ENCODE measurements at places on chromosomes 13 and 19.
A peak's percentile ranks its signal among the peaks of the same experiment; 100 is the strongest.

DNA sequence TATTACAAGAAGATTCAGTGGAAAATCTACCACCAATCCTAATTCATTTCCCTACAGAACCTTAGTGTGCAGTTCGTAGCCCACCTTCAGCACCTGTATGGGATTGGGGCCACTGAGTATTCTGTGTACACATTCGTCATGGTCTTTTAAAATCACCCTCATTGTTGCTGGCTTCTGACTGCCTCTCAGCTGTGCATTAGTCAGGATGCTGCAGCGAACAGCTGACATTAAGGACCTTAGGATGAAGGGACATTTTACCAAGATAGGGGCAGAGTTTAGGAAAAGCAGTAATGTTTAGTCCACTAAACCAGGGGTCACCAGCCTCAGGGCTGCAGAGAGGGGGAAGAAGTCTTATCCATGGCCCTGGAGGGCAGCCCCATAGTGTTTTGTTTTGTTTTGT lies 176.5 kb downstream of the COL4A1 start:
- no peak for ATAC-seq

DNA sequence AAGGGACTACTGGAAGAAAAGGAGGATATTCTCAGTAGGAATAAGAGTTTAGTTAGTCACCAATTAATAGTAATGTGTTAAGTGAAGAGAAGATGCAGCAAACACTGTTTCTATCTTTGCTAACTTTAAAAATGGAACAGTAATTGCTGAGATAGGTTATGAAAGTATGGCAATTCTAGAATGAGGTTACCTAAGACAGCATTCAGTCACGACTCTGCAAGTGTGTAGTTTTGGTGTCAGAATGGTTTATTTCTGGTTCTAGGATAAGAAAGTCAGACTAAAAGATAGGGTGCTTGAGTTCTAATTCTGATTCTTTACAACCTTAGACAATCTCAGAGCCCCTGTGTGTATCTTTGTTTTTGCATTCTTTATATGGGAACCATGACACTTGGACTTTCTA lies 138.1 kb downstream of the POU4F1 start:
- ATAC-seq, result no peak

- peak; percentile 90 for ATAC-seq
Observed at GRCh38 chr13:99307648-99308339, 595 bp upstream of the GPR183 start.

GRCh38 chr19:15038294-15038693 lies 11.0 kb upstream of the CASP14 start:
- peak; percentile 70 for ATAC-seq

DNA sequence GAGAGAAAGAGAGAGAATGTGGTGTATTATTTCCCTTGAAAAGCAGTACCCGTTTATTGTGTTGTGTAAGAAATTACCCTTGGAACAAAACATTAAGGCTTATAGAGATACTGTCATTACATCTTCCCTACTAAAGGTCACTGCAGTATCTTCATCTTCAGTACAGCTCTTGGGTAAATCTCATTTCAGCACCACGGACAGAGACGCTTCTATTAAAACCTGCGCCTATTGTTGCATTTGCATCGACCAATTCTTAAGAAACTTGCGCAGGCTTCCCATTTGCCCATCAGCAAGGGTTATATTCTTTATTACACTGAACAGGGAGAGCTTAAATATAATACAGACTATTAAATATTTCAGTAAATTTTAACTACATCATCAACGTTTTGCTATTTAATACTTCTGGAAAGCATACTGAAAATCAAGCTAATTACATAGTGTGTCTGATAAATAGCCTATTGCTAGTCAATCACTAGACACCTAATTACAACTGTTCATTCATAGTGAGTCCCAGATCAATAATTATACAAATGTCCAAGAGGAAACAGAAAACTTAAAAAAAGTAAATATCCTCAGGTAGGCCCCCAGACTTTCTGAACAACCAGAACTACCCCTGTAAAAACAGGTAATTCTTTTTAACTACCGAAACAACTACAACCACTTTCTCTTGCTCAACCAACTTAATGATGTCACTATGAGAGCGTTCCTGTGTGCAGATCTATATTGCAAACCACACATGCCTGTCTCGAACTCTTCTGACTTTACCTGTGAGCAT lies 350.6 kb downstream of the LIG4 start:
- ATAC-seq, result no peak

- no peak for ATAC-seq
Observed at GRCh38 chr13:53907891-53908290, 879.3 kb downstream of the OLFM4 start.

DNA sequence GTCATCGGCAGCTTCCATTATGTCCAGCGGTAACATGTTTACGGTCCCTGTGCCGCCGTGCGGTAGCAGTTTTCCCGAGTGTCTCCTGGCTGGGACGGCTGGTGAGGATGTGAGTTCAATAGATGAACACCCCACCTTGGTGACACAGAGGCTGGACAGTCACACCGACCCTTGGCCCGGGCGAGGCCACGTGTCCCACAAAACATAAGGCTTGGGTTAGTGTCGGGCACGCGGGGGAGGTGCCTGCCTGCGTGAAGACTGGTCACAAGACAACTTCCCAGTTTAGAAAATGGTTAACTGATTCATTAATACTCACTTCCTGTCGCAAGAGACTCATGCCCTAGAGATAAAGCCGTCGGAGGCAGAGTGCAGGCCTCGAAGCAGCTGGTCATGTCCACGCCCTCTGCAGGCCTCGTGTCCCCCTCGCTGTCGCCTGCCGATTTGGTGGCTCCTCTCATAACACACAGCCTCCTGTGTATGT lies 17.2 kb downstream of the RASA3 start:
- no peak for ATAC-seq

GRCh38 chr13:54640719-54641118 lies 1612.1 kb downstream of the OLFM4 start:
- no peak for ATAC-seq

GRCh38 chr13:40911341-40911740 lies 107.8 kb downstream of the ELF1 start:
- ATAC-seq, result no peak

- ATAC-seq, result no peak
Observed at GRCh38 chr13:101575581-101575980, 123.1 kb downstream of the ITGBL1 start.

- no peak for ATAC-seq
Observed at GRCh38 chr13:48233889-48234488, 983 bp downstream of the ITM2B start.

DNA sequence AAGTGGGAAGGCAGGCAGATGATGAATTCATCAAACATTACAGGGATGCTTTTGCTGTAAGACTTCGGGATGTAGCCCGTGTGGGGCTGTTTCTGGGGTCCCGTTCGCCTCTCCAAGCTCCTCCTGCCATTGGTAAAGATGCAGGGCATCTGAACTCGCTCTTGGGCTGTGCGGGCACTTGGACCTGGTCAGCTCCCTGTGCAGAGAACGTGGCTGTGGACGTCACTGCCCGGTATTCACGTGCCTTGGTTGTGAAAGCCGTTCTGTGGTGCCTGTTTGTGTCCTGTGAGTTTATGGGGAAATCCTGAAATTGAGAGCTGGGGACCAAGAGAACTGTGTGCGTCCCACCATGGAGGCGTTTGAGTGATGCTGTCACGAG lies 5.4 kb downstream of the TFDP1 start:
- no peak for ATAC-seq

DNA sequence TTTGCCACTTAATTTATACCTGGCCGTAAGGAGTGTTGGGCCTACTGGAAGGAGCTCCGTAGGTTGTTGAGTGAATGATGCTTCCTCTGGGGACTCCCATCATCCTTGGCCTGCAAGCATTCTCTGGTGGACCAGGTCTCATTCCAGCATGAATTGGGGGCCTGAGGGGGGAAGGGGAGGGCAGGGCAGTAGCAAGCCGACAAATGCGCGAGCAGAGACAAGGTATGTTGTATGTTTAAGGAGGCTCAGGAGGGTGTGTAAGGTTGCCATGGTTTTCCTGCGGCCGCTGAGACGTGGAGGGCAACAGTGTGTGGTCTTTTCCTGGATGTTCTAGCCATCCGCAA lies 749 bp downstream of the ZNF264 start:
- ATAC-seq, result peak; percentile 34

DNA sequence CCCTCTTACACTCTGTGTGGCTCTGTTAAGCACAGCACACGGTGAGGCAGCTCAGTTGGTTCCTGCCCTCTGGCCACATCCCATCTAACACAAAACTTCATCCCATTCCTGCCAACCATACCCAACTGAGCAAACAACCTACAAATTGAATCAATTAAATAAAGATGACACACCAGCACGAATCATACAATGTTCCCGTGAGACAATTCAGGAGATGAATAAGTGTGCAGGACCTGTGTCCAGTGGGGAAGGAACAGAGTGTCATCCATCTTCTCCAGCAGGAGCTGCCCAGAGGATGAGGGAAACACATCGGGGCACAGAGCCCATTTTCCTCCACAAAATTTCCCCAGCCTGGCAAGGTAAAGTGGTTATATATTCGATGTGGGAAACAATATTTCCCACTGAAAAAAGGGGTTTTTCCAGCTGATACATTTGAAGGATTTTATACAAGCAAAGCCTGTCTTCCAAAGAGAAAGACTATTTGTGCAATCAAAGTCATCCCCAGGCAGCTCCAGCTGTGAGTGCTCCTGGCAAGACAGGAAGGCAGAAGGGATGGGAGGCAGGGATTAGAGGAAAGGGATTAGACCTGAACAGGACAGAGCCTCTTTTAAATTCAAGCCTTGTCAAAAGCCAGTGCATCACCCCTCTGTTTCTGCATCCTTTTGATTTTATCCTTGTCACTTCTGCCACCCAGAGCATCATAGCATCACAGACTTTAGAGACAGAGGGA lies 240.2 kb downstream of the LHFPL6 start:
- ATAC-seq, result no peak

DNA sequence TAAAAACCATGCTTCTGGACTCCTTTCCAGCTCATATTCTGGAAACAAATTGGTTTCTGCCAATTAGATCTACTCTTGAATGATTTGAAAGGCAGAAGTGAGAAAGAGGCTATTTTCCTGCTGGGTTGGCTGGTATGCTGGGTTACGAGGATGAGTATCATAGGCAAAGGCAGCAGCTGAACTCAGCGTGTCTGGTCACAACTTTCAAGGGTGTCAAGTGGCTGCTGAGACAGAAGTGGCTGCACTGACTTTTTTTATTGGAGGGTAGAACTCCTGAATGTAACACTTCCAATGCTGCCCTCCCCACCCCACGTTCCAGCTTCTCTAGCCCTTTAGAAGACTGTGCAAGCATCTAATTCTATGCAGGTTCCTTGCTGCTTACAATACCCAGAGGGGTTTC lies 8.3 kb upstream of the DZIP1 start:
- no peak for ATAC-seq

DNA sequence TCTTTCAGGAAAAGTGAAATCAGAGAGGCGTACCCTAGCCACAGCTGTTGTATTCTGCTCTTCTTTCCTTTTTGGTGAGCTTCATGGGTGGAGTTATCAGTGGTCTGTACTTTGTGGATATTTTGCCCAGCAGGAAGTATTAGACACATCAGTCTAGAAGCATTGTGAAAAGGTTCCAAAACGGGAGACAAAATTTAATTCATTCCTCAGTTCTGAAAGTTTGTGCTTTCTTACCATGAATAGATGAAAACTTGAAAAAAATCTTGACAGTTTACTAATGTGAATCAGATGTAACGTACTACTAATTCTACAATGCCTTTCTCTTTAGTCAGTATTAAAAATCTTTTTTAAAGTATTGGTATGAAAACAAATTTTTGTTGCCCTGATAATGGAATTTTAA lies 116.8 kb downstream of the DNAJC3 start:
- ATAC-seq, result no peak

Measured in esophagus mucosa (tissue), 1 donor.